Right renal cortex interstitium (tissue), 3 donors: ENCODE measurements at places on chromosomes 4 and X. TPM values are rescaled to one million over a fixed set of nuclear protein-coding genes. Genes with fewer than 3 reads are reported as not detected.

DNA sequence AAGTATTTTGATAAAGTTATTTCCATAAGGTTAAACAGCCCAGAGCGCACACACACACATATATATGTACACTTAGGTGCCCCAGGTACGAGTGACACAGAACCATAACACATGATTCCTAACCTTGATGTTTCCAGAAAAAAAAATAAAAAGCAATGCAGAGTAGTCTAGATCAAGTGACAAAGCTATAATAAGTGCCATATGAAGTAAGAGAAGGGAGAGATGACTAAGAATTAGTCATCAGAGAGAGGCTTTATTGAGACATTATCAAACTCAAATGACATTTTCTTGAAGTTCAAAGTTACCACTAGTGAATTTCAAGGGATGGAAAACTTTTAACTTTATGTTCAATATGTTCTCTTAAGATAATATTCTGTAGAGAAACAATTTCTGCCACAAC, 215.0 kb downstream of the HTR2C start:
- DNase-seq: no peak

DNA sequence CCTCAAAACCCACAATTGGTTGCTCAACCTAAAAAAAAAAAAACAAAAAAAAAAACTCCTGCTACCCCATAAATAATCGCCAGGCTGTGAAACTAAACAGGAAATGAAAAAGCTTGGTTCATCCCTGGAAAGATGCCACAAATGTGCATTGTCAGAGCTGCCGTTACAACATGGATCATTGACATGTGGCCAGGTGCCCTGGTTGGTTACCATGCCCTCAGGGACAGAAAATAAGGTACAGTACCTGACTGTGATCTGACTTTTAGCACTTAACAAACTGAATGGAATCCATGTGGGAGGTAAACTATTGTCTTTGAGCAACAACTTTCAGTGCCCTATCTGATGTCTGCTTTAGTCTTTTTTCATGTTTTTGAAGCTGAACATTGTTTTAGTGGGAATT, 118.0 kb upstream of the RPL34 start:
- no peak for DNase-seq

DNA sequence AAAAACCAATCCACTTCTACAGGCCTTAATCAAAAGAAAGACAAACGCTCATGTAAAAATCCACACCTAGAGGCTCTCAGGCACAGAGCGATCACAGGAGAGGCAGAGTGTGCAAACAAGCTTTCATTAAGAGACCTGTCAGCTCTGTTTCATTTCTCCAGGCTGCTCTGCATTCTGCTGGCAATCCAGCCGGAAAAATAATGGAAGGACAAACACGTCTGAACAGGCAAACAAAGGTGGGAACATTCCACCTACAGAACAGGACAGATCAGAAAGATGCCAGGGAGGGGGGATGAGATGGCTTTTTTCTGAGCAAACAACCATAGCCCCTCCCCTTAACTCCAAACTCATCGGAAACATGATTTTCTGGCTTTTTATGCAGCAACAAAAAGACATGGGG, 9.7 kb downstream of the SOD3 start:
- no peak for DNase-seq

- no peak for DNase-seq
These were observed 708 bp downstream of the TMSB4X start for GRCh38 chrX:12975670-12975965.

GRCh38 chr4:123350191-123350544, 46.4 kb upstream of the SPRY1 start:
- DNase-seq: no peak

GRCh38 chr4:148305751-148306150, 136.5 kb downstream of the NR3C2 start:
- DNase-seq: no peak

- no peak for DNase-seq
These were observed 10.0 kb upstream of the APELA start for GRCh38 chr4:164866817-164867490.

- DNase-seq: no peak
These were observed 162.2 kb upstream of the GPR101 start for GRCh38 chrX:137195991-137196390.

The CDK16 gene
- 105 TPM for polyA plus RNA-seq
